ENCODE measurements at places on chromosomes 5 and 9. TPM values are rescaled to one million over a fixed set of nuclear protein-coding genes. Genes with fewer than 3 reads are reported as not detected.

The TRIP13 gene
- total RNA-seq, result 1.0 TPM

The SLC6A3 gene
- total RNA-seq, result 0.12 TPM

The ACOT12 gene
- total RNA-seq, result not detected

The TRAPPC13 gene
- total RNA-seq, result 21.5 TPM

The COL15A1 gene
- 8.0 TPM for total RNA-seq

The CNTRL gene
- 26.3 TPM for total RNA-seq

The SKP2 gene
- 15.6 TPM for total RNA-seq

The LURAP1L gene
- total RNA-seq, result 29.2 TPM

The GPR21 gene
- total RNA-seq, result 2.2 TPM

GRCh38 chr5:171895081-171895480 is 109.5 kb downstream of the SMIM23 start:
- H3K27ac ChIP-seq, result no peak overlapping the region
- no peaks in the 10 kb centered on the region for H3K4me1 ChIP-seq
- no peak for DNase-seq
- H3K36me3 ChIP-seq, result peaks cover 48% of the 10 kb centered on the region
- no peaks in the 10 kb centered on the region for H3K27me3 ChIP-seq

DNA sequence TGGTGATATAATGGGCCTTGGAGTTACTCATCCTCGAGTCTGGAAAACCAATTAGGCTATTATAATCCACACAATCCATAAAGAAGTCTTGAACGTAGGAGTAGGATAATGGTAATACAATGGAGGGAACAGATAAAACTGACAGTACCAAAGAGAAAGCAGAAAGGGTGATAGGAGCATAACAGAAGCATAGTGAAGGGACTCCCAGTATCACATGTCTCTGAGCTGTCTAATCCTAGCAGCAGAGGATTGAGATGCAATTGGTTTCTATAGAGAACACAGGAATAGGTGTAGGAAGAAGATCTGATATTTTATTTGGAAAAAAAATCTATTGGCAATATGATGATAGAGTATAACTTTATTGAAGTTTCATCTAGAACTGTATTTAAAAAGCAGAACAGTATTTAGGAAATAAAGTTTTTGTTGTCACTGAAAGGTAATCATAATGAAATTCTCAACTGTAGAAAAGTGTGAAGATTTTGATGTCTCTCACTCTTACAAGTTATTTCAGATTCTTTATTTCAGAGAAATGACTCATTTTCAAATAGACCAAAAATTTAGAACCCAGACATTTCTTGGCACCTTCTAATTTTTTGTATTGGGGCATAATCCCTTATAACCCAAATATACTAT is 25.4 kb downstream of the SRFBP1 start:
- no peak for DNase-seq
- no peaks in the 10 kb centered on the region for H3K36me3 ChIP-seq
- no peak overlapping the region for H3K4me3 ChIP-seq
- H3K4me1 ChIP-seq, result peaks cover 6% of the 10 kb centered on the region

GRCh38 chr5:35312267-35312666 is 82.0 kb upstream of the PRLR start:
- no peak for DNase-seq
- no peak overlapping the region for H3K4me3 ChIP-seq
- no peak overlapping the region for H3K27ac ChIP-seq
- no peaks in the 10 kb centered on the region for H3K27me3 ChIP-seq
- H3K4me1 ChIP-seq, result no peaks in the 10 kb centered on the region

GRCh38 chr9:95640336-95640735 is 123.6 kb upstream of the PTCH1 start:
- no peak for DNase-seq
- H3K36me3 ChIP-seq, result no peaks in the 10 kb centered on the region
- no peaks in the 10 kb centered on the region for H3K27me3 ChIP-seq
- no peak overlapping the region for H3K27ac ChIP-seq

- H3K36me3 ChIP-seq, result peaks cover 56% of the 10 kb centered on the region
- no peaks in the 10 kb centered on the region for H3K4me1 ChIP-seq
- peak; percentile 85 for DNase-seq
- no peak overlapping the region for H3K4me3 ChIP-seq
- H3K27me3 ChIP-seq, result no peaks in the 10 kb centered on the region
These were observed 11.7 kb upstream of the DOLPP1 start for GRCh38 chr9:129068990-129069861.

DNA sequence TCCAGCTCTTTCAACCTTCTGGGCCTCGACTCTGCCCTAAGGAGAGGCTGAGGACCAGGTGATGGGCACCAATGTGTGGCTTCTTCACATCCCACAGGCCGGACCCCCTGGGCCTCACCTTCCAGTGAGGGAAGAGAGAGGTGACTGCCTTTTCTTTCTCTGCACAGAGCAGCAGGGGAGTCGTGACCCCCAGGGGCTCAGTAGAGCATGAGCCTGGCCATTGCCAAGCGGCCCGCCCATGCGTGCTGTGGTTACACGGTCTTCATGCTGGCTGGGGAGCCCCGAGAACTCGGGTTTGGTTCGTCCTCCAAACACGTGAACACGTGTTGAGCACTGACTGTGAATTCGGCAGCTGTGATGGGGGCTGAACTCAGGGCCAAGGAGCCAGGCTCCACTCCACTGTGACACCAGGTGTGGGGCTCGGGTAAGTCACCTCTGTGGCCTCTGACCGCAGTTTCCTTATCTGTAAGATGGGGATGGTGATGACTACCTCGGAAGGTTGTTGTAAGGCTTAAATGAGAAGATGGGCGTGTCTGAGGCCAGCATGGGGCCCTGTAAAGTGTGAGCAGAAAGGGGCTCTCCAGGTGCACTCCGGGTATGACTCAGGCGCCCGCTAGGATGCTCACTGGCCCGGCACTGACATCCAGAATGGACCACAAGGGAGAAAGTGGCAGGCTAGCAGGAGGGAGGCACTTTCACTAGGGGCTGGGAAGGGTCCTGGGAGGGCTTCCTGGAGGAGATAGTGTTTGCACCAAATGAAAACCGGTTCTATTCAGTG is 13.4 kb upstream of the GRHPR start:
- H3K36me3 ChIP-seq, result no peaks in the 10 kb centered on the region
- no peaks in the 10 kb centered on the region for H3K4me1 ChIP-seq
- no peaks in the 10 kb centered on the region for H3K27me3 ChIP-seq
- no peak overlapping the region for H3K27ac ChIP-seq
- H3K4me3 ChIP-seq, result no peak overlapping the region
- no peak for DNase-seq

GRCh38 chr5:66306844-66307315 is 162.8 kb downstream of the SREK1 start:
- no peak overlapping the region for H3K27ac ChIP-seq
- no peak for DNase-seq
- no peak overlapping the region for H3K4me3 ChIP-seq

DNA sequence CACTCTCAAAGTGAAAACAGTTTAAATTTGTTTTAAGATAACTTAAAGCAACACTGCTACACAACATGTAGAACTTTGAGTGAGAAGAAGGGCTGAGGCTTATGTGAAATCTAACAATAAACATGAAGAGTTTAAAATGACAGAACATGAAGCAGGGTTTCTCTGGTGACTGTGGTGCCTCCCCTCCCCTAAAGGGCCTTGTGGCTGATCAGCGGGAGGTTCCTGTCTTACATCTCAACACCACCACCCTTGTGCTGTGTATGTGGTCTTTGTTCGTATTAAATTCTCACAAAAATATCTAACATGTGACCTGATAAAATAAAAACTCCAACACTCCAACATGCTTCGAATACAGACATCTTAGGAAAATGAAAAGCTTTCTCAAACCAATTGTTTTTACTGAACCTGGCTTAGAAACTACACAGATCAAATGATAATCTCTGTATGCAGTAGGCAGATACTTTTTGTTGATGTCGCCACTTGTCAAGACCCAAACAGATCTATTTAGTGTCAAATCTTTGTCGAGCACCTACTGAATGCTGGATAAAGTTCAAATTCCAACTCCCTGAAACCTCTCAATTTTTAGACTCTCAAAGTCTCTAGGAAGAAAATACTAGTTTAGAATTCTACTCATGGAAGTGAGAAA is 9.9 kb upstream of the IQGAP2 start:
- no peaks in the 10 kb centered on the region for H3K27me3 ChIP-seq
- H3K27ac ChIP-seq, result no peak overlapping the region
- DNase-seq, result no peak

GRCh38 chr5:109411149-109411514 is 1.4 kb upstream of the PJA2 start:
- H3K36me3 ChIP-seq, result no peaks in the 10 kb centered on the region
- no peaks in the 10 kb centered on the region for H3K27me3 ChIP-seq
- DNase-seq, result no peak
- H3K4me3 ChIP-seq, result peak overlapping the region; percentile 72
- H3K4me1 ChIP-seq, result peaks cover 34% of the 10 kb centered on the region

GRCh38 chr9:37710046-37710445 is 43.6 kb upstream of the TRMT10B start:
- no peak overlapping the region for H3K27ac ChIP-seq
- peaks cover 4% of the 10 kb centered on the region for H3K27me3 ChIP-seq
- H3K4me3 ChIP-seq, result no peak overlapping the region
- H3K4me1 ChIP-seq, result no peaks in the 10 kb centered on the region
- no peaks in the 10 kb centered on the region for H3K36me3 ChIP-seq

DNA sequence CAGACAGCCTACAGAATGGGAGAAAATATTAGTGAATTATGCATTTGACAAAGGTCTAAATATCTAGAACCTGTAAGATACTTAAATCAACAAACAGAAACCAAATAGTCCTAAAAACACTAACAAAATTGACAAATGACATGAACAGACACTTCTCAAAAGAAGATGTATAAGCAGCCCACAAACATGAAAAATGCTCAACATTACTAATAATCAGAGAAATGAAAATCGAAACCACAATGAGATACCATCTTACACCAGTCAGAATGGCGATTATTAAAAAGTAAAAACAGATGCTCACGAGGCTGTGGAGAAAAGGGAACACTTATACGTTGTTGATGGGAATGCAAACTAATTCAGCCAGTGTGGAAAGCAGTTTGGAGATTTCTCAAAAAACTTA is 1186.8 kb downstream of the DTWD2 start:
- H3K4me3 ChIP-seq, result no peak overlapping the region
- no peaks in the 10 kb centered on the region for H3K4me1 ChIP-seq
- no peaks in the 10 kb centered on the region for H3K27me3 ChIP-seq
- no peaks in the 10 kb centered on the region for H3K36me3 ChIP-seq

- no peaks in the 10 kb centered on the region for H3K27me3 ChIP-seq
- peaks cover 65% of the 10 kb centered on the region for H3K4me1 ChIP-seq
- no peak for DNase-seq
- H3K4me3 ChIP-seq, result no peak overlapping the region
- peak overlapping the region; percentile 85 for H3K27ac ChIP-seq
These were observed 40.8 kb downstream of the RXRA start for GRCh38 chr9:134367061-134367460.

DNA sequence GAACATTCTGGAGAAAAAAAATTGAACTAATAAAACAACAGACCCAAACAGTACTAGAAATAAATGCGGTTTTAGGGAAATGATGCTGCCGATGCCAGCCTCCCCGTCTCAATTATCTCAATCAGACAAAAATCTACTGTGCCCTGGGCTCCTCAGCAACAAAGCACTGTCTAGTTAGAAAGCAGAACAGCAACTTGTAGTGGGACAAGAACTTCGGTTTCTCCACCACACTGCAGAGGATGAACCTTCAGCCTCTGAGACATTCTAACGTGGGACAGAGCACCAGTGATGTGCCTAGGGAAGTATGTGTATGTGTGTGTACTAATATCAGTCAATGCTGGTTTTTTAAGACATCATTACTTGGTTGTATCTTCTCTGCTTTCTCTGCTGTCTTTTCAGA is 11.1 kb upstream of the CAST start:
- no peak overlapping the region for H3K27ac ChIP-seq
- DNase-seq, result no peak
- no peaks in the 10 kb centered on the region for H3K36me3 ChIP-seq
- H3K27me3 ChIP-seq, result no peaks in the 10 kb centered on the region
- peaks cover 31% of the 10 kb centered on the region for H3K4me1 ChIP-seq

GRCh38 chr5:16574789-16575721 is 41.7 kb downstream of the RETREG1 start:
- H3K4me1 ChIP-seq, result no peaks in the 10 kb centered on the region
- H3K27me3 ChIP-seq, result no peaks in the 10 kb centered on the region
- no peaks in the 10 kb centered on the region for H3K36me3 ChIP-seq
- no peak overlapping the region for H3K4me3 ChIP-seq
- no peak overlapping the region for H3K27ac ChIP-seq

GRCh38 chr5:58318468-58318867 is 141.4 kb downstream of the PLK2 start:
- no peak overlapping the region for H3K27ac ChIP-seq
- H3K36me3 ChIP-seq, result no peaks in the 10 kb centered on the region
- no peak for DNase-seq
- H3K4me3 ChIP-seq, result no peak overlapping the region
- H3K27me3 ChIP-seq, result no peaks in the 10 kb centered on the region
- no peaks in the 10 kb centered on the region for H3K4me1 ChIP-seq

DNA sequence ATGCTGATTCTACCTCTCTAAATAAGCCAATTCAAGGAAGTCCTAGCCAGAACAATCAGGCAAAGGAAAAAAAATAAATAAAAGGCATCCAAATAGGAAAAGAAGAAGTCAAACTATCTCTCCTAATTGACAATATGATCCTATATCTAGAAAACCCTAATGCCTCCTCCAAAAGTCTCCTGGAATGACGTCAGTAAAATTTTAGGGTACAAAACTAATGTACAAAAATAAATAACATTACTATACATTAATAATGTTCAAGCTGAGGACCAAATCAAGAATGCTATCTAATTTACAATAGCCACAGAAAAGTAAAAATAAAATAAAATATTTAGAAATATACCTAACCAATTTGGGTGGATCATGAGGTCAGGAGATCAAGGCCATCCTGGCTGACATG is 33.8 kb upstream of the C6 start:
- no peak for DNase-seq
- no peaks in the 10 kb centered on the region for H3K36me3 ChIP-seq
- no peak overlapping the region for H3K4me3 ChIP-seq
- H3K27ac ChIP-seq, result no peak overlapping the region
- H3K4me1 ChIP-seq, result no peaks in the 10 kb centered on the region
- no peaks in the 10 kb centered on the region for H3K27me3 ChIP-seq

GRCh38 chr5:110665184-110665726 is 61.2 kb downstream of the TMEM232 start:
- H3K4me1 ChIP-seq, result no peaks in the 10 kb centered on the region
- no peak for DNase-seq
- no peaks in the 10 kb centered on the region for H3K36me3 ChIP-seq
- no peaks in the 10 kb centered on the region for H3K27me3 ChIP-seq
- H3K27ac ChIP-seq, result no peak overlapping the region

- no peak overlapping the region for H3K27ac ChIP-seq
- H3K4me3 ChIP-seq, result no peak overlapping the region
- H3K4me1 ChIP-seq, result no peaks in the 10 kb centered on the region
These were observed 106.6 kb upstream of the TBCA start for GRCh38 chr5:77882670-77883257.

GRCh38 chr9:81530310-81530810 is 159.0 kb downstream of the TLE1 start:
- DNase-seq, result no peak
- no peak overlapping the region for H3K4me3 ChIP-seq
- no peaks in the 10 kb centered on the region for H3K4me1 ChIP-seq
- no peaks in the 10 kb centered on the region for H3K36me3 ChIP-seq

GRCh38 chr5:88660264-88660946 is 222.6 kb downstream of the MEF2C start:
- H3K27ac ChIP-seq, result no peak overlapping the region
- peaks cover 76% of the 10 kb centered on the region for H3K27me3 ChIP-seq
- peaks cover 16% of the 10 kb centered on the region for H3K4me1 ChIP-seq
- peak overlapping the region; percentile 36 for H3K4me3 ChIP-seq
- H3K36me3 ChIP-seq, result no peaks in the 10 kb centered on the region
